ENCODE measurements at places on chromosomes 16 and 17.

DNA sequence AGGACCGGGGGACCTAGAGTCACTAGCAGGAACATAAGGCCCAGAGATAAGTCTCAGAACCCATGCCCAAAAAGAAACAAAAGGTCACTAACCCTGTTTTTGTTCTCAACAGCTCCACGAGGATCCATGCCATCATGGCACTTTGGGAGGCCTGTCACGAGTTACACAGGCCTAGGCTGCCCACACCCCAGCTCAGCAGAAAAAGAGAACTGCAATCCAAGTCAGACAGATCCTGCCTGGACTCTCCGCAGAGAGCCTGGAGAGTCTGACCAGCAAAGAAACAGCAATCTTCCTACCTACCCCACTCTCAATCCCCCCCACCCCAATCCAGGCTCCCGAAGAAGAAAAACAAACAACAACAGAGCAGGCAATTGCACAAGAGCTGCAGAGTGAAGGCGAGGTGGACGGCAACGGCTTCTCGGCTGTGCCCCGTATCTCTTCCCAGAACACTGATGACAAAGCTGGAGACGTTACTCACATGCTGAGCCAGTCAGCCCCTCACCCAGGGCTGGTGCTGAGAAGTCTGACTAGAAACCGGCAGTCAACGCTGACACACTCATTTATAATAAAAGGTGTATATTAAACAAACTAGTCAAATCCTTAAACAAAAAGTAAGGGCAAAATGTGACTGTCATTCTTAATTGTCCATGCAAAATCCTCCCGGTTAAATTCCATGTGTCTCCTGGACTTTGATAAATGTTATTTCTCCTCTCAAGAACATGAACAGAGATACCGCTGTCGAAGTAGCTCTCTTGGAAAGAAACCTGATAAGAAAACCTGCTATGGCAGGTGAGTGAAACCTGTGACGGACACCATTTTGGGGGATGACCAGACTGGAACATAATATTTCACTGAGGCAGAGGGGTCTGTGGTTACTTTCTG, 89.3 kb downstream of the SMG6 start:
- peak; percentile 80 for DNase-seq

DNA sequence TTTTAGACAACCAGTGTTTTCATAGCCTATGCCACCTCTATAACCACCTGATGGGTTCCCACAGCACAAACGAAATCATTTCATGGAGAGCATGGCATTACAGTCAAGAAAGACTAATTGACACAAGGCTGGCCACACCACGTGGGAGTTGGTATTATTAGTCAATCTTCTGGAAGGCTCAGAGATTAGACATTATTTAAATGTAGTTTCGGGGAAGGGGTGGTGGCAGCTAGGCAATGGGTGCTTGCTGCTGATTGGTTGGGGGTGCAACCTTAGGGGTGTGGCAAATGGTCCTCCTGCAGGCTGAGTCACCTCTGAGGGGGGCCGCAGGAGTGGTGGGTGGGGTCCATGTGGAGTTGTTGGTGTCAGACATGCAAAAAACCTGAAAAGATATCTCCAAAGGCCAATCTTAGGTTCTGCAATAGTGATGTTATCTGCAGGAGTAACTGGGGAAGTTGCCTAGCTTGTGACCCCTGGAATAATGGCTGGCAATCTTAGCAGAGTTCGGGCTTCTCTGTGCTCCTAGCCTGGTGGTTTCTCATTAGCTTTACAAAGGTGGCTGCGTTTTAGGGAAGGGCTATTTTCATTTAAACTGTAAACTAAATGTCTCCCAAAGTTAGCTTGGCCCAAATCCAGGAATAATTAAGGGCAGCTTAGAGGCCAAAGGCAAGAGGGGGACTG, 4.6 kb downstream of the TEN1 start:
- DNase-seq, result no peak

DNA sequence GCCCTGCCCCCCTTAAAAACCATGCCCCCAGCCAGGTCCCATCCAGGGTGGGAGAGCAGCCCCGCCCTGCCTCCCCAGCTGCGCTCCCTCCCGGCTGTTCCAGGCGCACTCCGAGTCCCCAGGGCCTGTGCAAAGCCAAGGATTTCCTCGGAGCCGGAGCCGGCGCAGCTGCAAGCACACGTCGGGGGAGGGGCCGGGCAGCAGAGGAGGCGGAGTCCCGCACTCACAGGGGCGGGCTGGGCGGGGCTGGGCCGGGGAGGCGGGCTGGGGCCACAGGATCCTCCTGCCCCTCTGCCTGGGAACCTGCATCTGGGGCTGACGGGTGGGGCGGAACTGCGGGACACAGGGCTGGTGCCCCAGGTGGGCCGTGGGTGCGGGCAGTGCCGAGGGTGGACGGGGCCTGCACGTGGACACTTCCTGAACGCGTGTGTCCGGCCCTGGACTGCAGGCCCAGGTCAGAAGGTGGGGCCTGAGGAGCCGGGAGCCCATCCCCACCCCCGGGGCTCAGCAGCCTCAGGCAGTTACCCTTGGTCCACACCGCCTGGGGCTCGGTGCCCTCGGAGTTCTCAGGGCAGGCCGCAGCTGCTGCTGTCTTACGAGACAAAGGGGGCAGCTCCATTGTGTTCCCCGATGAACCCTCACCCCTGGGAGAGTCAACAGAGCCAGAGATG, 24.0 kb upstream of the SSTR5 start:
- peak; percentile 70 for DNase-seq

DNA sequence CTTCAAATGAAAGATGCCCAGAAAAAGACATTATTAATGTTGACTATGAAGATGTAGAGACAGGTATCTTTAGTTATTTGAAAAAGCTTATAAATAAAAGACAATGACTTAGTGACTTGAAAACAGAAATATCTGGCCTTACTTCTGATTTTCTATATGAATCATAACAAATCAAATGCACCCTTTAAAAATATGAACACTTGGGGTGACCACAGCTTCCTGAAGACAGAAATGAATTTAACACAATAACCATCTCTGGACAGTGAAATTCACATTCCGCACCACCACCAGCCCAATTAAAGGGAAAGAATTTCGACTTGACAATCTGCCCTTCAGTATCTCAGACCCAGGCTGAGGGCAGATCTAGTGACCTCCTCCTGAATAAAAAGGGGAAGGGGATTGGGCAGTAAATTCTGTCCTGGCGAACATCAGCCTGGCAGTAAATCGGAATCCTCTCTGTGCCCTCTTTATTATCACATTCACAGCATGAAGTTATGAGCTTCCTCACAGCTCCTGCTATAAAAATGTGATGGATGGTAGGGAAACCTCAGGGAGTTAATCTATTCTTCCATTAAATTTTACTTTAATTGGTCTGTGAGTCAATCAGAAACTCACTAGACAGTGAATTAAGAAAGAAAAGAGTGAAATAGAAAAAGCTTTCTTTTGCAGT, 131.5 kb downstream of the SNX11 start:
- DNase-seq, result no peak

DNA sequence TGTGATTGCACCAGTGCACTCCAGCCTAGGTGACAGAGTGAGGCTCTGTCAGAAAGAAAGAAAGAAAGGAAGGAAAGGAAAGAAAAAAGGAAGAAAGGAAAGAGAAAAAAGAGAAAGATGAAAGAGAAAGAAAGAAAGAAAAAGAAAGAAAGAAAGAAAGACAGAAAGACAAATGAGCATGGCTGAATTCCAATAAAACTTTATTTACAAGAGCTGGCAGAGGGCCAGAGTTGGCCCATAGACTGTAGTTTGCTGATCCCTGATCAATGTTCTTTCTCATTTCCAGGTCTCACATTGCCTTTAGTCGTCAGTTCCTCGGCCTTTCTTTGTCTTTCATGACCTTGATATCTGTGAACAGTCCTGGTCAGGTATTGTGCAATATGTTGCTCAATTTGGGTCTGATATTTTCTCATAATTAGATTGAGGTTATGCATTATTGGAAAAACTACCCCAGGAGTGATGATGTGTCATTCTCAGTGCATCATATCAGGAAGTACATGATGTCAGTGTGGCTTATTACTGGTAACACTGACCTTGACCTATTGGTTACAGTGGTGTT, 68.5 kb upstream of the MED9 start:
- no peak for DNase-seq

- no peak for DNase-seq
These were observed 71.9 kb downstream of the N4BP1 start for GRCh38 chr16:48537909-48538745.
